ENCODE measurements at places on chromosomes 1 and 21. TPM values are rescaled to one million over a fixed set of nuclear protein-coding genes. Genes with fewer than 3 reads are reported as not detected.

Gene PIGM
- 6.0 TPM for total RNA-seq

Gene RXFP4
- total RNA-seq: not detected

DNA sequence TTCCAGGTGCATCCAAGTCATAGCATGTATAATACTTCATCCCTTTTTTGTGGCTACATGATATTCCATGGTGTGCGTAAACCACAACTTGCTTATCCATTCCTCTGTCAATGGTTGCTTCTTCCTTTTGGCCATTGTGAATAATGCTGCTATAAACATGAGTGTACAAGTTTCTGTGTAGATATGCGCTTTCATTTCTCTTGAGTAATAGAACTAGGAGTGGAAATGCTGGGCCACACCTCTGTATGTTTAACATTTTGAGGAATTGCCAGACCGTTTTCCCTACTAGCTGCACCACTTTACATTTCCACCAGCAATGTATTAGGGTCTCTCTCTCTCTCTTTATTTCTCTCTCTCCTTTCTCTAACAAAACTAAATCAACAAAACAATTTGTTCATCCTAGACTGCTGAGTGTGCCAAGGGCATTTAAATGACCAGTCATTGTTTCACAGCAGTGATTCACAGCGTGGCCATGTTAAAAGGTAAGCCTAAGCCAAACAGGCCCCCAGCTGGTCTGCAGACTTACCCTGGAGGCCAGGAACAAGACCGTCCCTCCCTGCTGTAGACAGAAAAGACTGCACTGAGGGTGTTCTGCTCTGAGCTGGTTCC lies 53.2 kb upstream of the LYST start:
- DNase-seq: peak; percentile 69

- no peak for DNase-seq
These were observed 578.6 kb upstream of the PBX1 start for GRCh38 chr1:163980394-163980793.

Data from fibroblast of villous mesenchyme (primary cell).